ENCODE measurements at places on chromosomes 7 and 10.
A peak's percentile ranks its signal among the peaks of the same experiment; 100 is the strongest.

DNA sequence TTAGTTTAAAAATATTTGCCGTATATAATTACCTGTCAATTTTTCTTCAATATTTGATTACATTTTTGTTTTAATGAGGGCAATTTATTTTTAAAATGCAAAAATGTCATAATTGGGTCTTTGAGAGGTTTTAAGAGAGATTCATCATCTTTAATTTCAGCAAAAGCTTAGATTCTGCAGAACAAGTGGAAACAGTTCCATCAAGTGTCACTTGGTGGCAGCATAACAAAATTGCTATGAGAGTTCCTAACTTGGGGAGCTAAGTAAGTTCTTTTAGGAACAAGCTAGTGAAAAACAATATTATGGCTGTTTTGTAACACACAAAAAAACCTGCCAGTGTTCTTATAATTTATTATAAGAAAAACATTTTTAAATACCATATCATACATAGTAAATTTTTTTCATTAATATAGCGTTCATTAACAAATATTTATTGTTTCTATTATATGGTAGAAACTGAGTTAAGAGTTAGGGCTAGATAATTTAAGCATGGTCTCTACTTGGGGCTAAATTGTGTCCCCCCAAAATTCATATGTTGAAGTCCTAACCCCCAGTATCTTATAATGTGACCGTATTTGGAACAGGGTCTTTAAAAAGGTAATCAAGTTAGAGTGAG, 155.2 kb downstream of the MAGI2 start:
- DNase-seq, result peak; percentile 10

DNA sequence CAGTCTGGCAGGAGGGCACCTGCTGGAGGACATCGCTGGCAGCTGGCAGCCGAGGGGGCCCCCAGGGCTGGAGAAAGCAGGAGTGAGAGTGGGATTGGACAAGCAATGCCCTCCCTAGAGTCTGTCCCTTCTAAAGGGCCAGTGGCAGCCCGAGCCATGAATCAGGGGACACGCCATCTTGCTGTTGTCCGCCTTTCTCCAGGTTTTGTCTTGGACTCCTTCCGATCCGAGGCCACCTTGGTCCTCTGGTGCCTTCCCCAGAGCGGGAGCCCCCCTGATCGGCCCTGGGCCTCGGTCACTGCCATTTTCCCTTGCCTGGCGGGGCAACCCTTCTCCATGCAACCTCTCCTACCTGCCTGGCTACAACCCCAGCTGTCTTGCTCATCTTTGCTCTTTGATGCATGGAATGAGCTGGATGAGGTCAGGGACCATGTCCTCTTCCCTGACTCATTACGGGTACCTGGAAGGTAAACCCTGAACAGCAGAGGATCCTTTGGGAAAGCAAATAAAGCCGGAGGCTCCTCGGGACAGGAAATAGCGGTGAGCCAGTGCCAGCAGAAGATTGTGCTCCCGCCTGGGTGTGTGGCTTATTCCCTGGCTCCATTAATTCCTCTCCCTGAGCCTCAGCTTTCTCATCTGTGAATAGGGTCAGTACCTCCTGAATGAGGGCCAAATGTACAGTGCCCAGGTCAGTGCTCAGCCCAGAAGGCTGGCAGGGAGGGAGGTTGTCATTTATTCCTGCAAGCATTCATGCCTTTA, 112.0 kb downstream of the GRK5 start:
- DNase-seq, result no peak

GRCh38 chr7:47329320-47329926, 252.5 kb downstream of the TNS3 start:
- DNase-seq, result no peak

- DNase-seq, result no peak
Observed at GRCh38 chr10:85612833-85613232, 753.8 kb downstream of the GRID1 start.

- DNase-seq, result no peak
Observed at GRCh38 chr7:103605640-103606039, 159.6 kb upstream of the SLC26A5 start.

GRCh38 chr10:126584836-126585235, 85.7 kb downstream of the C10orf90 start:
- no peak for DNase-seq

GRCh38 chr10:104574838-104575237, 66.3 kb upstream of the SORCS3 start:
- DNase-seq, result no peak

- DNase-seq, result no peak
Observed at GRCh38 chr7:47536661-47537611, 45.0 kb downstream of the TNS3 start.

- no peak for DNase-seq
Observed at GRCh38 chr10:117570880-117571279, 28.3 kb downstream of the EMX2 start.

DNA sequence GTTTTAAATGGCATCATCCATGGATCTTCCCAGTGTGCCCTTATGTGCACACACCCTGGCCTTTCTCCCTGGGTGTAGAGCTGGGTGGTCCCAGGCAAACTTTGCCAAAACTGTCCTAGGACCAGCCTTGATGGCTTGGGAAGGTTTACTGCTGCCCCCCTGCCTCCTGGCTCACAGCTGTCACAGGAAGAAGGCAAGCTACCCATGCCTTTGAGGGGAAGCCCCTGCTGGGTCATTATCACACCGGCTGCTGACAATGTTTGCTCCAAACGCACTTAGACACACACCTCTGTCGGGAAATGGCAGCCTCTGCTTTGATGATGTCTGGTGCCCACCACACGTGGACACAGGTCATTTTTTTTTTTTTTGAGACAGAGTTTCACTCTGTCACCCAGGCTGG, 25.2 kb upstream of the FIGNL1 start:
- no peak for DNase-seq

DNA sequence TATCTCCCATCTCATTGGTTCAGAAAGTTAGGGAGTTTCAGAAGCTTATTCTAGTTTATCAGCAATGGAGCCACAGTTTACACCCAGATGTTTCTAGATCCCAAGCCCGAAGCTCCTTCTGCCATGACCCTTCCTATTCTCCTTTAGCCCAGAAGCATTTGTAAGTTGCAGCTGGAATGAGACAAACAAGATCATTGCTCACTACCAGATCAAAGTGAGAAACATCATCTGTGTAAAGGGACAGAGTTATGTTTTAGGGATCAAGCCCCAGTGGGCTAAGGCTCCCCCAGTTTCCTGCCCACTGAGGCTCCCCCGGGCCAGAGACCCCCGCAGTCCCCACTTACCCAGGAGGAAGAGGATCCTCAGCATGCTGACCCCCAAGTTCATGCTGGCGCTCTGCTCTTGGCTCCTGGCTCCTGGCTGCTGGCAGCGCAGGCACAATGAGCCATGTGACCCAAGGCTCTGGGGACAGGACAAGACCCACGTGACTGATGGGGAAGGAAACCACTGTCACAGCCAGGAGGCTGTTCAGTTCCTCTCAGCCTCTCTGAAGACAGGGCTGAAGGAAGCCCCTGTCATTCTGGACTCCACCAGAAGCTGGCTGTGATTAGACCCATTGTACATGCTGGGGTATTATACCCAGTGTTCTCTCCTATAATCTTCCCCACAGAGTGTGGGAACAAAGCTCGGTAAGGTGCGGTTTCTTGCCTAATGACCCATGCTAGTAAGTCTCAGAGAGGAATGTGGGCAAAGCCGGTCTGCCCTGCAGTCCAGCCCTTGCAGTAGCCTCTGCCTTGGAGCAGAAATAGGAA, at the start of gene TMEM273:
Gene TMEM273, minus strand, starts transcription at position 442 of the 812 bp plus-strand sequence. Its CDS starts 55 bp downstream, at position 387.
- no peak for DNase-seq

GRCh38 chr7:128099204-128099671, 68.0 kb upstream of the LRRC4 start:
- DNase-seq, result no peak

GRCh38 chr10:92569071-92569470, 4.8 kb downstream of the IDE start:
- DNase-seq, result no peak

DNA sequence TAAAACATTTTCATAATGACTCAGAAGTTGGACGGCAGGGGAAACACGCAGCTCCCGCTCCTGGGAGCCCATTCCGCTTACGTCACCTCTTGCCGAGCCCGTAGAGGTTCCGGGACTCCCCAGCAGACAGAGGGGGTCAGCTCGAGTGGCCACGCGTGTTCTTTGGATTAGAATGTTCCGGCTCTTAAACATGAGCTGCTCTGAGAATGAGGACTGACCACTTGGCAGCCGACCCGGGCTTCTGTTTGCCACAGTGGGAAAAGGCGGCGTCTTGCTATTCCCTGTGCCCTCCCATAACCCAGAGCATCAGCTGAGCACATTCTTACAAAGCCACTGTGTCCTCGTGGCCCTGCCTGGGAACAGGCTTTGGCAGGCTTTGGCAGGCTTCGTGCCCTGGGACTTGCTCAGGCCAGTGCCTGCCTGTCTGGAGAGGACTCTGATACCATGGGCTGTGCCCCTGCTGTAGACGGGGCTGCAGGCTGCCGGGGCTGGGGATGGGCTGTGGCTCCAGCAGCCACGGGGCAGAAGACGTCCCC, 40.1 kb downstream of the PFKP start:
- no peak for DNase-seq

GRCh38 chr7:159113056-159113455, 31.6 kb downstream of the VIPR2 start:
- no peak for DNase-seq

GRCh38 chr7:117146059-117146458, 176.8 kb downstream of the WNT2 start:
- no peak for DNase-seq

DNA sequence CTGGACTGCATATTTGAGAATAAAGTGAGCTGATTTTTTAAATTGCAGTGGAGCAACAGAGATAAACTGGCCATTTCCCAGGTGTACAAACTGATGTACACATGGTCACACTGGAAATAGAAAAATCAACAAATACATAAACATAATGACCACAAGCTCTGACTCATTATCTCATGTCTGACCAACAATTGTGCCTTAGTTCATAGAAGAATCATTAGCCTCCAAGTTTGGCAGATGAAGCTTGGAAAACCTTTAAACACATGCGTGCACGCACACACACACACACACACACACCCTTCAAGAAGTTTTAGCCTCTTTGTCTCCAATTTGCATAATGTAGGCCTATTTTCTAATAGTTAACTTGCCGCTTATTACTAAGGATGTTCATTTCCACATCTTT, 308.9 kb upstream of the POM121L12 start:
- no peak for DNase-seq

DNA sequence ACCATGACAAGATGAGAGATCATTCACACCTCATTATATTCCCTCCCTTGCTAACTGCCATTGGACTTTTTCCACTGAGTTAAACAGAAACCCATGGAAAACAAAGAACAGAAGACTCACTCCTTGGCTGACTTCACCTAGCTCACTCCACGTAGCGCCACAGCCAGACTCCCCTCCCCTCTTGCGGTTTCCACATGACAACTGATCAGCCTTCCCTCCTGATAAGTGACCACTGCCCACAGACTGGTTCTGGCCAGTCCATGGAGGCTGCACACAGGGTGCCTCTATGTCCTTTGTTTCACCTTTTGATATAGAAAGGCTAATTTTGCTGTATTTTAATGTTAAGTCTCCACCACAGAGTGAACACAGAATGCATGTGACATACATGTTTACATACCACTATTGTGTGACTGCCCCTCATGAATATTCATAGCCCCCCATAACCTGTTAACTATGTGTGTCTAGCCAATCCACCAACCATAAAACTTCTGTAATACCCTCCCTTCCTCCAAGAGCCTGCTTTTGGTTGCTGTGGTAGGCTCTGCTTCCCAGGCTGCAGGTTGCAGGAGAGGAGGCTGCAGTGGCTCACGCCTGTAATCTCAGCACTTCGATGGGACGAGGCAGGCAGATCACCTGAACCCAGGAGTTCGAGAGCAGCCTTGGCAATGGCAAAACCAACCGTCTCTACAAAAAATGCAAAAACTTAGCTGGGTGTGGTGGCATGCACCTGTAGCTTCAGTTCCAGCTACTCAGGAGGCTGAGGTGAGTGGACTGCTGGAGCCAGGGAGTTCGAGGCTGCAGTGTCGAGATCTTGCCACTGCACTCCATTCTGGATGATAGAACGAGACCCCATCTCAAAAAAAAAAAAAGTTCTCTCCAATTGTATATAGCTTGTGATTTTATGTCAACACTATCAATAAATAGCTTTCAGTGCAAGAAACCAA, 10.0 kb upstream of the IFIT5 start:
- no peak for DNase-seq

DNA sequence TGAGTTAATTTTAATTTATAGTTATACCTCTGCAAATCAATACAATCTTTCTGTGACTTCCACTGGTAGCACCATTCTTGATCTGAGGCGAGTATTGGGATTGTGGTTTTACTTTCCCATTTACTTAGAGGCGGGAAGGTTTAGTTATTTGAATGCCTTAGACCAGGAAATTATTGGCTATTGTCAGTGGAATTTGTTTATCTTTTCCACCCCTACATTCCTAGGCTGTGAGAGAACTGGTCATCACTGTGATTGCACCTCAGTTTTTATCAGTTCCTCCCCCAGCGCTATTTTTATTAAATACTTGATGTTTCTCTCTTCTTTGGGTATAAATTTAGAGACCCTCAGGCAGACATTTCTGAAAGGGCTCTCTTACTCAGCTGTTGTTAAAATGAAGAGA, 29.9 kb downstream of the CDK14 start:
- DNase-seq, result no peak

- peak; percentile 87 for DNase-seq
Observed at GRCh38 chr7:43582503-43583423, at the start of gene STK17A. Gene STK17A (plus strand): TSS chr7:43583108. CDS start chr7:43583244, 136 bp downstream.

GRCh38 chr10:77837248-77837924, 89.2 kb downstream of the DLG5 start:
- no peak for DNase-seq

DNA sequence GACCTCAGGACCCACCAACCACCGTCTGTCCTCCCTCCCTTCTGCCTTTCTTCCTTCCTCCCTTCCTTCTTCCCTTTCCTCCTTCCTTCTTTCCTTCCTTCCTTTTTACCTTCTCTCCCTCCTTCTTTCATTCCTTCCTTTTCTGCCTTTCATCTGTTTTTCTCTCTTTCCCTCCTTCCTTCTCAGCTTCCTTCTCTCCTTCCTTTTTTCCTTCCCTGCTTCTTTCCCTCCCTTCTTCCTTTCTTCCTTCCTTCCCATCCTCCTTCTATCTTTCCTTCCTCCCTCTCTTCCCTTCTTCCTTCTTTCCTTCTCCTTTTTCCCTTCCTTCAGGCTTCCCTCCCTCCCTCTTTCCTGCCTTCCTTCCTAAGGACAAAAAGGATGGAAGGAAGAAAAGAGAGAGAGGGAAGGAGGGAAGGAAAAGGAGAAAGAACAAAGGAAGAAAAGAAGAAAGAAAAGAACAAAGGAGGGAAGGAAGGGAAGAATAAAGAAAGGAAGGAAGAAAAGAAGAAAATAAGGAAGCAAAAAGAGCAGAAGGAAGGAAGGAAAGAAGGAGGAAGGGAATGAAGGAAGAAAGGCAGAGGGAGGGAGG, 405.0 kb downstream of the GRID1 start:
- DNase-seq, result no peak
